ENCODE measurements at places on chromosomes 13 and 19. TPM values are rescaled to one million over a fixed set of nuclear protein-coding genes. Genes with fewer than 3 reads are reported as not detected.

The CLEC11A gene
- 4.7 TPM for total RNA-seq

The SLC25A41 gene
- 0.33 TPM for total RNA-seq

The HMGB1 gene
- 390 TPM for total RNA-seq

The ALDH16A1 gene
- total RNA-seq, result 38.8 TPM

The CLDND2 gene
- total RNA-seq, result not detected

The PRTN3 gene
- total RNA-seq, result not detected

The REEP6 gene
- total RNA-seq, result 0.86 TPM

The FBN3 gene
- total RNA-seq, result not detected

The CEACAM16 gene
- not detected for total RNA-seq
